ENCODE measurements at places on chromosomes 6 and 20.

- no peak for DNase-seq
Observed at GRCh38 chr20:58586565-58587093, 64.5 kb upstream of the STX16 start.

GRCh38 chr6:11177271-11177670, 55.2 kb downstream of the NEDD9 start:
- DNase-seq = no peak

DNA sequence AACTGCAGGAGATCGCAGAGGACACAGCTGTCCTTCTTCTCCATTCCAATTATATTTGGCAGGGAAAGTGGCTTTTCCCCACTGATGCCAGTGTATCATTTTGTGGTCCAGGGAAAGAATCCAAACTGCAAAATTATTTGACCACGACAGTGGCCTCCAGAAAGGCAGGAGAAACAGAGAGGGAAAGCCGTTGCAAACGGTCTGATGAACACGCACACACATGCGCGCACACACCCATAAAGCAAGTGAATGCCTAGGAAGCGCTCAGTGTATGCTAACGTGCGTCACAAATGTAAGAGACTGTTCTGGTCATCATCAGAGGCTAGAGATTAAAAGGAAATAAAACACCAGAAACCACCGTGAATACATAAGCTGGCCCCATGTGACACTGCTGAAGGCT, 54.0 kb downstream of the NPEPL1 start:
- no peak for DNase-seq

DNA sequence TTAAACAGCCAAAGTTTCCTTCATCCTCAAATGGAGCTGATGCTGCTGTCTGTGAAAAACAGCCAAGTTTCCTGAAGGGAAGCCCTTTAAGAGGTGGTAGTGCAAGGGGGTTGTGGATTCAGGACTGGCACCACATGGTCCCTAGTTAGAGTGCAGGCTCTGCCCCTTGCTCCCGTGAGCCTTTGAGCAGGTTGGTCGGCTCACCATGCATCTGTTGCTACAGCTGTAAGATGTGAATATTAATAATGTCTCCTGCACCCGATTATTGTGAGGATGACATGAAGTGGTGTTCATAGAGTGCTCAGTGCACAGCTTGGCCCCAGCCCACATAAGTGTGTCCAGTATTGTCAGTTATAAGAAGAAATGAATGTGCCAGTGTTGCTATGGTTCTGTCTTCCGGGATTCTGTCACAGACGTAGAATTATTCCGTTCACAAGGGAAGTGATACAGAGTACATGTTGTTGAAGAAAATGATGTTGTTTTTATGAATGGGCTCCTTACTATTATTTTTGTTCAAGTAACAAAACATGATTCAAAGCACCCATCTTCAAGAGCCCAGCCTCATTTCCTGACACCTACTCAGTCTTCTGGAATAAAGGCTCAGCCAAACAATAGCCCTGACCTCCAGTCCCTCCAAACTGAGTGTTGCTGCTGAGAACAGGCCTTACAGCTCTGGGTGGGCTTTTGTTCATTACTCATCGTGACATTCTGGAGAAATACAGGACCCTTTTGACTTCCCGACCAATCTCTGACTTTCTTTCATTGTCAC, 2.9 kb upstream of the PKIG start:
- no peak for DNase-seq

DNA sequence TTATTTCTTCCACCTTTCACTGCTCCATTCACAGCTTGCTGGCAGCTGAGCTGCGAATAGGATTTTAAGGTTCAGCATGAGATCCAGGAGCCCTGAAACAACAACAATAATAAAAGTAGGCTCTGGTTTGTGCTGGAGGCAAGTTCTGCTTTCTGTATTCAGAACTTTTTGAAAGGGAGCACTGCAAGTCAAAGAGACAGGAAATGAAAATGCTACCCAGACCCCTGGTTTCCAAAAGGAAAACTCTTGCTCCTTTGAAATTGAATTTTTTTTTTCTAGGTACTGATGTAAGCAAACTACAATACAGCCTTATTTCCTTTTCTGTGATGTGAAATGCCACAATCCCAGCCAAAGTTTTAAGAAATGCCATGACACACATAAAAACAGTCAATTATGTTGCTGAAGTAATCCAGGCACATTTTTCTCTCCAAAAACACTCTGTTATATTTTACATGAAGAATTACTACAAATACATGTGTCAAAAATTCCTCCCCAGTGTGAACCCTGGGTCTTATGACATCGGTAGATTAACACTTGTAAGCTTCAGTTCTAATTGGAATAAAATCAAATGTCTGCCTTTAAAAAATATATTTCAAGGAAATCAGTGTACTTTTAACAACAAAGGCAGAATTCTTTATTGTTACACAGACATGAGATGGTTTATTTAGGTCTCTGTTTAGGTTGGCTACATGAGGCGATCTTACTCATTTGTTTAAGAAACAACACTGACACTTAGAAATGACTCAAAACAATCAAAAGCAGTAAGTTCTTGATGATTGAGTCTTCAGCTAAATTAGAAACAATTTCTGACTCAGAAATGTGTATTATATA, 656.7 kb downstream of the EPHA7 start:
- no peak for DNase-seq

GRCh38 chr6:166600931-166601330, 14.5 kb upstream of the RAMACL start:
- DNase-seq = no peak

DNA sequence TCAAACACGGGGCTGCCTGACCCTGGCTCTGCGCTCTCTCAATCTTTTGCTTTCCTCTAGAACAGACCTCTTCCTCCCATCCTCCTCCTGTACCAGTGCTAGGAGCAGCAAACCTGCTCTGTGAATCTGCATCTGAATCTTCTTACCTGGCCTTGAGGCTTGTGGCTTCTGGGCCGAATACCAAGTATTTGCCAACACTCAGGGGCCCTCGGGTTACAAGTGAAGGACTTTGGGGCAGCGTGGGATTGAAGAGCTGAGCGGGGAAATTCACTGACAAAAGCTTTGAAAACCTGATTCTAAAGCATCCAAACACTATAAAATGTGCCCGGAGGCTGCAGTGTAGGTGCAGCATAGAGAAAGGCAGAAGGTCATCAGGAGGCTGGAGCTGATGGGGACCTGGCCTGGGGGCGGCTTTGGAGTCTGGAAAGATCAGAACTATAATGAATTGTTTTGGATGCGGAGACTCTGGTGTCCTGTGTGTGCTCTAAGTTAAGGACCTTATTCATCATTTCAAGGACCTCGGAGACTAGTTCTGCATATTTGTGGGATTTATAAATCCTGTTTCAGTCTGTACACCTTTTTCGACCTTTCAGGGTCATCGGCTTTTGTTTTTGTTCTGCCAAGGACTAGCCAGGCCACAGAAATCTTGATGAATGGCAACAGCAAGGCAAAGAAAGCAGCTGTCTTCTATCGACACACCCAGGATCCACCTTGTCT, 16.4 kb upstream of the IGF2R start:
- DNase-seq = no peak

GRCh38 chr20:1010659-1011058, 8.5 kb upstream of the RSPO4 start:
- no peak for DNase-seq

GRCh38 chr20:39524371-39524911, 562.3 kb downstream of the DHX35 start:
- DNase-seq = no peak

DNA sequence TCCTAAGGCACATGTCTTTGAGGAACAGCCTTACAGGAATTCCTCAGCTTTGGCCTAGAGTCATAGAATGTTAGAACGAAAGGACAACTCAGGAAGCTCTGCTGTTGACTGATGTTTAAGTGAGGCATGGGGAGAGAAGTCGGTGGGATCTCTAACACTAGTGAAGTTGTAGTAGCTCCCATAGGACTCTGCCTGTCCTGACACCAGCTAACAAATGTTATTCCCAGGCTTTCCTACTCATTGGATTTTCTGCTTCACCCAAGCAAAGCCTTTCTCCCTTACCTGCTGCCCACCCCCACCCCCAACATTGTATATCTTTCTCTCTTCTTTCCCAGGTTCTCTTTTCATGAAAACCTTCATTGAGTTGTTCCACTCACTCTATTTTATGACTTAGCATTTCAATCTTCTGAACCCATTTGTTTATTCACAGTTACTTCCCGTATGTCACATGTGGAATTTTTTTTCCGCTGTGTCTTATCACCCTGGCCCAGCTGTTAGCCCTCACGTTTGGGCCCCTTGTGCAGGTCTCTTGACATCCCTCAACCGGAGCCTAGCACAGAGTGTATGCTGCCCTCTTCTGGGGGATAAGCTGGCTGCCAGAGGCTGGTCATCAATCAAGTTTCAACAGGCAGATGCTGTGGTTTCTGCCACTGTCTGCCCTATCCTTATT, 39.2 kb upstream of the RNF8 start:
- DNase-seq = peak; percentile 70

- DNase-seq = no peak
Observed at GRCh38 chr6:143002686-143003085, 57.7 kb upstream of the HIVEP2 start.

GRCh38 chr6:119276211-119276610, 73.3 kb downstream of the MAN1A1 start:
- DNase-seq = no peak

DNA sequence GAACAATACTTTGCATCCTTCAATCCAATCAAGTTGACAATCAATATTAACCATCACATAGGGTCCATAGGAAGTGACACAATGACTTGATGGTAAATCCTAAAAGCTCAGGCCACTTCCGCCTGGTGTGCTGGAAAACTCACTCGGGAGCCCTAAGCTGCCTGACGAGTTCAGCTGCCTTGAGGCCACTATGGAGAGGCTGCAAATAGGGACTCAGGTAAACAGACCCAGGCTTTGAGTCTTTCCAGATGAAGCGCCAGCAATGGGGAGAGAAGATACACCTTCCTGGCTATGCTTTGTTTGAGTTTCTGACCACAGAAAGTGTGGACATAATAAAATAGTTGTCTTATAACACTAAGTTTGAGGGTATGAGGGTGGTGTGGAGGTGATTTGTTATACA, 112.6 kb downstream of the GPR63 start:
- DNase-seq = no peak

DNA sequence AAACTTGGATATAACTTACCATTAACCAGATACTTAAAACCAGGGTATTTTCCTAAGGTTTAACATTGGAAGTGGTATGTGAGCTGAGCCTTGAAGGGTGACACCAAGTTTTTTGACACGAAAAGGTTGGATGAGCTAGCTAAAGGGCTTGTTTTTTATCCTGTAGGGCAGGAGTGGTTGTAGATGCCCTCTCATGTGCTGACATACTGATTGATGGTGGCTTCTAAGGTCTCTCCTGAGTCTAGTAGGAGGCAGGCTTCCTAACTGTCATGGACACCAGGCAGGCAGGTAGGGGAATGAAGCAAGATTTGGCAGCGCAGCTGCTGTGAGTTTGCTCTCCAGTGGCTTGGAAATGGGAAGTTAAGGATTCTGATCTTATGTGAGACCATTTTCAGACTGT, 66.1 kb downstream of the FOXO3 start:
- no peak for DNase-seq

DNA sequence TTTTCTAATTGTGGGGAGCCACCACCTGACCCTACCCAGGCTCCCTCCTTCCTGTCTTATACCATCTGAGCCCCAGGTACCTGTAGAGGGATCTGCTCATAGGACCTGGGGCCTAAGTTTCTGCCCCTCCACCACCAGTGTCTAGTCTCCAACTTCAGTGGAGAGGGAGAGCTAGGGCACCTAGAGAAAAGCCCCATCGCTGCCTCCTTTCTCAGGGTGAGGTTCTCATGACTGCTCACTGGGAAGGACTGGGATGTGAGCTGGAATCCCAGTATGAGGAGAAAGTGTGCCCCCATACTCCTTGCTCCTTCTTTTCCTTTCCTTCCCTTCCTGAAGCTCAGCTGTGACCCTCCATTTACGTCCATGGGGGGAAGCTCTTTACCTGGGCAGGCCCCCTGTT, 231.6 kb downstream of the LRFN2 start:
- DNase-seq = no peak

DNA sequence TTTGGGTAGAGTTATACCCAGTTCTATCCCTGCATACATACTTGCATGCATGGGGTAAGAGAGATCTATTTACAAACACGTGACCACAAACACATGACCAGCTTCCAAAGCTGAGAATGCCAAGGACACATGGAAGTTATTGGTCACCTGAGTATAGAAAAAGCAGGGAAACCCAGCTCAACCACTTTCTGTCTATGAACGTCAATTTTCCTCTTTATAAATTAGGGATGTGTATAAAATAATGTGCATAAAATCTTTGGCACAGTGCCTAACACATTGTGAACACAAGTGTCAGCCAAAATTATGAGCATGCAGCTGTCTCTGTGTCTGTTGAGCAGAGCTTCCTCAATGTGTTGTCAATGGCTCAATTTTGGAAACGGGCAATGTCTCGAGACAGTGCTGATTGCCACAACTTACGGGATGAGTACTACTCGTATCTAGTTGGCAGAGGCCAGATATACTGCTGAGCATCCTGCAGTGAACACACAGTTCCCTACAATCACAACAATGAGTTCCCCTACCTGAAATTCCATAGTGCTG, 44.9 kb downstream of the TPD52L1 start:
- no peak for DNase-seq

GRCh38 chr6:42629845-42630244, 66.0 kb downstream of the UBR2 start:
- DNase-seq = no peak

DNA sequence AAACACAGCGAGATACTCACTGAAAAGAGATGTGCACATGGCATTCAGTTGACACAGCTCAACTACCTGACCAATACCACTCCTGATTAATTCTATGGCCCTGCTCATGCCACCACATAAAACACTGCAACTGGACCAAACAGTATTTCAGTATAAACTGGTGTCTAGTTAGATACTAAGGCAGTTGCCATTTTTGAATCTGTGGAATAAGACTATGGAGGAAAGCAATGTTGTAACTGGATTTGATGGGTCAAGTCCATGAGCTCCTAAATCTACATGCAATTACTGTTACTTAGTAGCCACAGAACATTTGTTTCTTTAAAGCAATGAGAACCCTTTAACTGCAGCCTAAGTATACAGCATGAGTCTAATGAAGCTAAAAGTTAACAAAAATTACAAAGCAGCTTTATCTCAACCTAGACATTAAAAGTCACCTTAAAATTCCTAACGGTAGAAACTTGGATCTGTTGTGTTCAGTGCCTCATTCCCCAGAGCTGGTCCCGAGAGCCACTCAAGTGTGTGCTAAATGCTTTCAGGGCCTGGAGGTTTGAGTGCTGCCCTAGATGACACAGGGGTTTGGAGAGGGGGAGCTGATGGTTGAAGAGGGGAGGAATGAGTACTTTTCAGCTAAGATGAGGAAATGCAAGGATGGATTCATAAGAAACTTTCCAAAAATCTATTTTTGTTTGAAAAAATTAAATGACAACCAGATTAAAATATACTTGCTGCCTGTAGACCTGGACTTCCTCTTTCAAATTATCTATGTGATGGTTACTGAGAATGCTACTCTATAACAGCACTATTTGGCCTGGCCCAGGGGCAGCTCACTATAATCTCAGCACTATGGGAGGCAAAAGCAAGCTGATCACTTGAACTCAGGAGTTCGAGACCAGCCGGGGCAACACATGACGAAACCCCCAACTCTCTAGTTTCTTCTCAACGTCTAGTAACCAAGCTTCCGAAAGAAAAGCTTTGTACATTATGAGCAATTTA, 15.6 kb downstream of the SNX5 start:
- DNase-seq = no peak

- DNase-seq = no peak
Observed at GRCh38 chr6:80522576-80522975, 416.1 kb downstream of the BCKDHB start.

- DNase-seq = no peak
Observed at GRCh38 chr20:9831032-9831431, 7.8 kb downstream of the PAK5 start.

- no peak for DNase-seq
Observed at GRCh38 chr6:44789806-44790205, 402.3 kb downstream of the CDC5L start.

GRCh38 chr6:90493332-90493731, 93.5 kb downstream of the MAP3K7 start:
- DNase-seq = no peak

Measured in activated CD4-positive, alpha-beta T cell treated with anti-CD3 and anti-CD28 coated beads for 36 hours (primary cell).